ENCODE measurements at places on chromosomes 6 and 20.

DNA sequence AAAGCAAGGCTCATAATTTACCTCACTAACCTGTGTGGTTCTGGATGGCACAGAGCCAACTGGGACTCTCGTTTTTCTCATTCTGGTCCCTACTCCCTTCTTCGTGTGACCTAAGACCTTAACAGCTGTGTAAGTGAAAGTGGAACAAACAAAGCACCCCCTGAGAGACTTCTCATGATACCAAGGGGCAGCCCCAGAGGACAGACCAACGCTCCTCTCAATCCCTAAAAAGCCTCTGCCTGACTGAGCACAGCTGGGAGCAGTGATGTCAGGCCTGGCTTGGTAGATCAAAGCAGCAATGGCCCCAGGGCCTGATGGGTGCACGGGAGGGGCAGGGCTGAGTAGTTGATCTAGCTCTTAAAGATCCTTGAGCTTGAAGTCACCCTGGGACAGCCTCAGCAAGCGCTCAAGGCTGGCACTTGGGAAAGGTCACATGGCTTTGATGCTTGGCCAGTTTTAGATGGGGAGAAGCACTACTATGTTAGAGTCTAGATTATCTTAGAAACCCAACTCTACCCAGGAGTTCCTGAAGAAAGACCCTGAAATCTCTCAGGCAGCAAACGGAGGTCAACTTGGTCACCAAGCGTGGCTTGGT, 16.2 kb upstream of the TGM2 start:
- no peak for DNase-seq

DNA sequence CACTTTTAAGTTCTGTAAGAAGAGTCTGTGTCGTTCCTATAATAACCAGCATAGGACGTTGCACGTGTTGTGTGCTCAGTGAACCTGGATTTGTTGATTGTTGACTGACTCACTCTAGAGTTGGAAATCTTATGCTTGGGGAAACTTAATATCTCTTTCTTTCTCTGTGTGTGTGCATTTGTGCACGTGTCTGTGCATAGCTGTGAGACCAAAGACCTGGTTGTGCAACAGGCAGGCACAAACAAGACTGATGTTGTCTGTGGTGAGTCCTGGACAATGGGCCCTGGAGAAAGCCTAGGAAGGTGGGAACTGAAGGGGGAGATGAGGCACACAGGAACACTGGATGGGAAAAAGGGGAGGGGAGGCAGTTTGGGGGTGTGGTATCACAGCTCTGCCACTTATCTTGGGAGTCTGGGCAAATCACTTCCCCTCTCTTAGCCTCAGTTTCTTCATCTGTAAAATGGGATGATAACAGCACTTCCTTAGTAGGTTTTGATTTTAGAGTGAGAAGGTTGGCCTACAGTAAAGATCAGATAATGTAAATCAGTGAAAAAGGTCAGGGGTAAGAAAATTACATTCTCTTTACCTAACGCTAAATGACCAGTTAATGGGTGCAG, 8.4 kb downstream of the CD40 start:
- no peak for DNase-seq

DNA sequence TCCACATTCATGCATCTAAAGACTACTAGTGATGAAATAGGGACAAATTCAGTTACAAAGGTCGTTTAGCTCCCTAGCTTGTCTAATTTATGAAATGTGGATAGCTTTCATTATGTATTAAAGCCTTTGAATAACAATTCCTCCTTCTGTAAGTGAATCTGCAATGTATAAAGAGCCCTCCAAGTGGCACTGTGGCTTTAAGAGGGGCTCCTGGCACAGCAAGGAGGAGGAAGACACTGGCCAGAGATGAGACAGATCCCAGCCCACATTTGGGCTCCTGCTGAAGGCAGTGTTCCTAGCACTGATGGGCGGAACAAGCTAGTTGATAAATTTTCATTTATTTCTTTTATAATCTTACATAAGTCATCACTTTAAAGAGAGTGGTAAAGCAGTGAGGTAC, 17.6 kb upstream of the FUCA2 start:
- no peak for DNase-seq

GRCh38 chr6:1423578-1423977, 34.2 kb downstream of the FOXF2 start:
- DNase-seq: no peak

- no peak for DNase-seq
Measured at GRCh38 chr20:22566876-22567658, 17.3 kb downstream of the FOXA2 start.

DNA sequence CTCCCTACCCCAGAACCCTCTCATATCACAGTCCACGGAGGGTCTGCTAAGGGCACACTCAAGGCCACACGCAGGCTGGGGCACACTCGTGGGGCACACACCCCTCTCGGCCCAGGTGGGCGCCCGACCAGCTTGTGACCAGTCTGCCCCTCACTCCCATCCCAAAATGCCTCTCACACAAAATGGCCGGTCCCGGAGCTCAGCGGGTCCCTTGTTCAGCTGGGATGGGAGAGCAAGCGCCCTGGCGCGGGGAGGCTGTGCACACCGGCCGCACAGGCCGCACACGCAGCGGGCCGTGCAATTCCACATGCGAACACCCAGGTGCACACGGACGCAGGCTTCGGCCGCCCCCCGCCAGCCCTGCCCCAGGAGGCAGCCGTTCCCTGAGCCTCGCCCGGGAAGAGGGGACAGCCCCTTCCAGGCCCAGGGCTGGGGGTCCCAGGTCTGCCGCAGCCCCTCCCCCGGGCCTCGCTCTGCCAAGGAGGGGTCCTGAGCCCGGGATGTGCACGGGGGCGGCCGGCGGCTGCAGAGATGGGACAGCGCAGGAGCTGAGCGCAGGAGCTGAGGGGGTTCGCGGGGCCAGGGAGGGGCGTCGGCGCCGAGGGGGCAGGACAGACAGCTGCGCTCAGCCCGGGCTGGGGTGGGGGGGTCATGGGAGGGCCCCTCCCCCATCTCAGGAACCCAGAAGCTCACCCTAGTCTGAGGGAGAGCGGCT, 1.3 kb downstream of the KCNQ2 start:
- no peak for DNase-seq

- no peak for DNase-seq
Measured at GRCh38 chr20:62760471-62760855, 35.8 kb upstream of the MRGBP start.

GRCh38 chr20:10014431-10014830, 20.4 kb upstream of the ANKEF1 start:
- no peak for DNase-seq

DNA sequence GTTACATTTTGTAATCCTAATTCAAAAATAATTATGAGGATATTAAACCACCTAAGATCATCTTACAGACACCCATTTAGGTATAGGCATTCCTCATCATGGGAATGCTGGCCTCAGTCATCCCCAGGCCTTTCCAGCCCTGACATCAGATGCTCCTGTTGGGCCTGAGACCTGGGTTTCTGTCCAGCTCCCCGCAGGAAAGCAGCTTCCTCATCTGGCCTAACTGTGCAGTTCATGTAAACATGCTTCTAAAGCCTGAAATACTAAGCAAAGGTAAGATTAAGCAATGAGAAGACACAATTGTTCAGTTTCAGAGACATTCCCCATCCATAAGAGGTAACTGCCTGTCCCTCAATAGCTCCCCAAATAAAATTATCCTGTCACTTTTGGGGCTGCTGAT, 19.0 kb downstream of the ETV7 start:
- DNase-seq: no peak

DNA sequence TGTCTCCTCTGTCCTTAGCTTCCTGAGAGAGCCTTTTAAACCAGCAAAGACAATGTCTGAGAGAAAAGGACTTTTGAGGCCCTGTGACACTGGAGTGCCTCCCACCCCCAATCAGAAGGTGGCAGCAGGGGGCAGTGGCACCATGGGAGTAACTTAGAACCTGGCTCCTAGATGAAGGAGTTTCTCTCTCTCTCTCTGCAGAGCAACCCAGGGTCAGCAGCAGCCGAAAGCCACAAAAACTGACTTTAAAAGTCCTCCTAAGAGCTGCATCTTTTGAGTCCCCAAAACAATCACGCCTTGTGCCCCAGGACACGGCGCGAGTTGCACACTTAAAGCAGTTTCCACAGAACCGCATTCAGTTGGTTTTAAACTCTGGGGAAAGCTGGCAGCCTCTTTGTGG, 5.3 kb upstream of the TCP11 start:
- DNase-seq: no peak

DNA sequence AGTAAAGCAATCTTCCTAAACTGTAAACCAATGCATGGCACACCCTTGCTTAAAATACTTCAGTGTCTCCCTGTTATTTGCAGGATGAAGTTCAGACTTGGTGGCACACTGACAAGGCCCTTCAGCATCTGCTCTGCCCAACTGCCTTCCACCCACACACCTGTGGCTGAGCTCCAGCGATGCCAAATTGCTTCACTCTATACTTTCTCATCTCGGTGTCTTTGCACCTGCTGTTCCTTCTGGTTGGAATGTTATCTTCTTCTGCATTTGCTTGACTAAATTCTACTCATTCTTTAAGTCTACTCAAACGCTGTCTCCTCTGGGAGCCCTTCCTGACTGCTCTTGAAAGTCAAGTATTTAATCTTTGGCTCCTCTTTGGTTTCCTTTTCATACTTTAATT, 100.1 kb upstream of the SUPT3H start:
- no peak for DNase-seq

GRCh38 chr20:31788578-31788977, 30.6 kb upstream of the MYLK2 start:
- no peak for DNase-seq

GRCh38 chr6:166769648-166770047, 142.6 kb upstream of the RPS6KA2 start:
- no peak for DNase-seq

DNA sequence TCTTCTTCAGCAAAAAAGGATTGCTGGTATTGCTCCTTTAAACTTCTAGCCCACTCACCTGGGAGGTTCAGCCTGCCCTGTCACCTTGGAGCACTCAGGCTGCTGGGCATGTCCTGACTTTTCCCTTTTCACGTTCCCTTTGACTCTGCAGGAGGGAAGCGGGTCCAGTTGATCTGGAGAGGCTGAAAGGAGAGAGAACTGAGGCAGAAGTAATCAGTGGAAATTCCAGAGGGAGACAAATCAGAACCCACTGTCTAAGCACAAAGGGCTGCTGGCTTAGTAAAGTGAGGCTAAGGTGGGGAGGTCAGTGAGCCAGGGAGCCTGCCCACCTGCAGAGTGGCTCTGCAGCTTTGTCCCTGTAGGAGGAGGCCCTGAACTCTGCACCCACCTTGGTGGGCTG, 9.7 kb upstream of the SYNDIG1 start:
- no peak for DNase-seq

DNA sequence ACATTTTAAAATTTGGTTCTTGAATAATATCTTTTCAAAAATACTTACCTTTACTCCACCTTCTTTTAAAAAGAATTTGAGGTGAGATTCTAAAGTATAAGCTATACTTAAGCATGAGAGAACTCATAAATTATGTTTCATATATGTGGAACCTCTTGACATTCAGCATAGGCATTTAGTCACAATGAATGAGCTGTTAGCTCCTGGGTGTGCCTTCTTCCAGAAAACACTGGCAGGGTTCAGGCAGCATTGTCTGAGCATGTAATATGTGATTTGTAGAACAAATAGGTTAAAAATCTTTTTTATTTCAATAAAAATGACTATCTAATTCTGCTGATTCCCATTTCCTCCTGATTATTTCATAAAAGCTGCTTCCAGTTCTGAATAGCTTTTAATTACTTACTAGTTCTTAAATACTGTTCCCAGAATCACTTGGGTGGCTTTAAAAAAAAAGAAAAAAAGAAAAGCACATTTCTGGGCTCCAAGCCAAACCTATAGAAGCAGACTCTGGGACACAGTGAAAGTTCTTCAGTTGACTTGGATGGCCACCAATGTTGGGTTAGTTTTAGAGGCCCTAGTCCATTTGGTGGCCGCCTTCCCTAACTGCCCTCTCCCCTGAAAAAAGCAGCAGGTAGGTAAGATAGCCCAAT, 20.2 kb downstream of the RNF8 start:
- DNase-seq: no peak

DNA sequence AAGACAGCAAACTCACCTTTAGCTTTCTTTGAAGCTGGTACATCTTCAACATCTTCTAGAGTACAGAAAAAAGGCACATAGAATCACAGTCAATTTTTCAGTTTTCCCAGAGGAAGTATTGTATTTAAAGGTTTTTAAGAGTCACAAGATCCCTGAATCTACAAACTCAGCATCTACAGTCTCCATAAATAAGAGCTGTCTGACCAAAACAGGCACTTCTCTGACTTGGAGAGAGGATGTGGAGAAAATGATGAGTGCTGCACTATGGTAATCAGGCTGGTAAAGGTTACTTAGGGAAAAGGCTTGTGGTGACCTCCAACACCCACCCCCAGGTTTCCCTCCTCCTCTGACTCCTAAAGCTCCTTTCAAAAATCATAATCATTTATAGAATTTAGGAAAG, 228.0 kb downstream of the CLVS2 start:
- no peak for DNase-seq

DNA sequence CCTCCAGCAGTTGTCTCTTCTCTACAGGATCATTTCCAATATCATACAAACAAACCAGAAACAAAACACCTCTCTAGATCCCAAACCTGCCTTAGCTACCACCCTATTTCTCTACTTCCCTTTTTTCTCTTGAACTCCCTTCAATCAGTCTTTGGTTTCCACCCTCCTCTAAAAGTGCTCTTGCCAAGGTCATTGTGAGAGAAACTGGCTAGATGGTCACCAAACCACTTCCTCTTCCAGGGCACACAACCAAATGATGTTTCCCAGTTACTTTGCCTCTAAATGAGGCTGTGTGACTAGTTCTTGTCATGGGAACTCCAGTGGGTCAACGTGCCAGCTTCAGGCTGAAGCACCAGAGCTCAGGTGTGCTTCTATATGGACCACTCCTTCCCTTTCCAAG, 85.8 kb upstream of the ARMC2 start:
- DNase-seq: no peak

DNA sequence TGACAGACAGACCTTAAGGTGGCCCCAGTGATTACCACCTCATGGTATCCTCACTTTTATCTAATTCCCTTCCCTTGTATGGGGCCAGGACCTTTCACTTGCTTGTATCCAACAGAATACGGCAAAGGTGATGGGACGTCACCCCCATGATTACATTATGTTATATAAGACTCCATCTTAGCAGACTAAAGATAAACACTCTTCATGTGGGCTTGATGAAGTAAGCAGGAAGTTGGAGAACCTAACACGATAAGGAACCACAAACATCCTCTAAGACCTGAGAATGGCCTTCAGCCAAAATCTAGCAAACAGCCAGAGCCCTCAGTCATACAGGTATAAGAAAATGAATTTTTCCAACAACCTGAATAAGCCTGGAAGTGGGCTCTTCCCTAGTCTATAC, 8.0 kb downstream of the SLC17A3 start:
- no peak for DNase-seq
